ENCODE measurements at places on chromosomes 4 and X. TPM values are rescaled to one million over a fixed set of nuclear protein-coding genes. Genes with fewer than 3 reads are reported as not detected.

The TCEAL3 gene
- total RNA-seq, result 10.1 TPM

The EGF gene
- 0.46 TPM for total RNA-seq

DNA sequence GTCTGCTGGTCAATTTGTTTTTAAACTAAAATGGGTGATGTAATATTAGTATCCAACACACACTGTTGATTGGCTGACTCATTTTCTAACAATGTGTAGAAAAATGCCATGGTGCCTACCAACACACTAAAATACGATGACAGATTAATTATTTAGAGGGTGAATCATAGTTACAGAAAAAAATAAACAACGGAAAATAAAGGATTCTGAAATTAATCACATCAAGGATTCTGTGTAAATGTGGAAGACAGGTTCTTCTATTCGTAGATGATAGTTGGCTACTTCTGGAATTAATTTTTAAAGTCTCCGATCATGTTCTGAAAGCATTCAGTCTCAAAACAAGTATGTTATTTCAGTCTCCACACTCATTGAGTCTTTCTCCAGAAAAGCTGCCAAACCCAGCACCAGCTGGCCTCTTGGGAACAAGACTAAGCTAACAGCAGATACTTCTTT is 8.2 kb upstream of the IQCM start:
- peak; percentile 82 for DNase-seq

DNA sequence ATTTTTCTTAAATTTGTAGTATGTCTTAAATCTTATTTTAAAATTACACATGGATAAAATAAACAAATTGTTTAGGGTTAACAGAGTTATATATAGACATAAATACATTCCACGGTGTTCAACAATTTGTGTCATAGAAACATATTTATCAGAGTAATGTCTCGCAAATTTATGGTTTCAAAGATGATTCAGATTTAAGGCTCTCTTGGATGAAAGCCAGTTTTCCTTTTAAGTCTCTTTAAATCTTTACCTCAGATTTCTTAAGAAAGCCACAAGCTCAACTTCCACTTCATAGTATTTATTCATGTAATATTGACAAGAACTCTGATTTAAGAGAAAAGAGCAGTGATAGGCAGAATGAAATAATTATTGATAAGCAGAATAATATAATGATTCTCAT is 1254.8 kb upstream of the ADGRL3 start:
- no peak for DNase-seq

- DNase-seq, result no peak
These were observed 419 bp downstream of the ADD1 start for GRCh38 chr4:2843941-2844584.

The ERCC6L gene
- total RNA-seq, result 6.6 TPM

GRCh38 chrX:32582729-32583128 is 628.6 kb downstream of the DMD start:
- no peak for DNase-seq

- peak; percentile 82 for DNase-seq
These were observed 76.5 kb downstream of the PSAPL1 start for GRCh38 chr4:7358100-7358735.

DNA sequence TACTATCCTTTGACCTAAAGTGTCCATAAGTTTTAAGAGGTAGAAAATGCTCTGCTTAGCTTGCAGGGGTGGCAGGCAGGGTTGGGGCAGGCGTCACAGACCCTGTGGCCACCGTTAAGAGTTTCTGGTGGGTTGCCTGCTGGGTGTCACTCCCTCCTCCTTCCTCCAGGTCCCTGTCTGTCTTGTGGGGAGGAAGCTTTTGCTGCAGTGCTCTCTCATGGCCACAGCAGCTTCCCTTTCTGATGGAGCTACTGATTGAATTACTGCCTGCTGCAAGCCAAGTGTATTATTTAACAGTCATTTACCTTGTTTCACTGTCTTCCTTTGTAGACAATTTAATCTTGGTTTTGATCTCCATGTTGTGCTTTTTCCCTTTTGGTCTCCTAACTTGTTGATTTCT is 384.6 kb downstream of the IDS start:
- no peak for DNase-seq

The BMPR1B gene
- total RNA-seq, result 2.0 TPM

DNA sequence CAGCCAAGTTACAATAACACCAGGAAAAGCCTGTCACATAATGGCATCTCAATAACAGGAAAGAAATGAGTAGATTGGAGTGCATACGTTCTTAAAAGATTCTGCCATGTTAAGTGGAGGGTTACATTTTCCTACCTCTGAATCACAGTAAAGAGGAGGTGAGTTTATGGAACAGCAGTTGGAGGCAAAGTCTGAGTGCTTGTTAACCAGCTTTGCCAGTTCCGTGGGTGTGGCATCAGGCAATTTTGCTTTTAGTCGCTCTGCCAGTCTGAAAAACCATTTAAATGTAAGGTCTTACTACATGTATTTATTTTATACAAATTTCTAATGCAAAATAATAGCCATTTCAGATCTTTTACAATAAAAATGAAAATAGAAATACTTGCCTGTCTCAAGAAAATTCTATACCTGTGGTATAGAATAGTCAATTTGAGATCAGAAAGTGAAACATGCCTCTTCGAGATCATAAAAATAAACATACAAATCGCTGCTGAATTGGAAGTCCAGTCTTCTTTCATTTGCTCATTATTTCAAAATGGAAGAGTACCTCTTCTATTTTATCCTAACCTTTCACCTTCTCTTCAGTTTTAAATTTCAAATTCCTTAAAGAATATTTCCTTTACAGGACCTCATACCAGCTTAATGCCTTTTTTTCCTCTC is 31.4 kb downstream of the GC start:
- no peak for DNase-seq

The ASB9 gene
- 9.6 TPM for total RNA-seq

DNA sequence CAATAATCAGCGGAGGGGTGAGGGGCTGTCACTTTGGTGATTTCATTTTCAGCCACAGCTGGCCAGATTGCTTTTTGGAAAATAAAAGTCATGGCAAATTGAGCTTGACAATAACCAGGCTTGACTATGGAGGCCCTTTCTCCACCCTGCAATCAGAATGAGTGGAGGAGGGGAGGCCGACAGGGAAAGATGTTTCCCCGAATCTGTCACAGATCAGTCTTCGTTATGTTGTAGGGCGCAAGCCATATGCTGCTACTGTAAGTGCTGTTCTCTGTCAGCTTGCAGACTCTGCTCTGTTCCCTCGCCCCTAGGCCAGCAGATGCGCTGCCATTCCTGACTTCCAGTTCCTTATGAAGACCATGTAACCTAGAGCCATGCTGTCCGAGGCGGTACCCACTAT is 114.1 kb downstream of the MGST2 start:
- no peak for DNase-seq

The POU4F2 gene
- total RNA-seq, result not detected

GRCh38 chrX:69133921-69134542 is 31.2 kb downstream of the PJA1 start:
- DNase-seq, result peak; percentile 25

GRCh38 chr4:119510395-119511149 is 118.0 kb downstream of the PDE5A start:
- no peak for DNase-seq

The SSR4 gene
- 239 TPM for total RNA-seq

The RAB39B gene
- 0.36 TPM for total RNA-seq

DNA sequence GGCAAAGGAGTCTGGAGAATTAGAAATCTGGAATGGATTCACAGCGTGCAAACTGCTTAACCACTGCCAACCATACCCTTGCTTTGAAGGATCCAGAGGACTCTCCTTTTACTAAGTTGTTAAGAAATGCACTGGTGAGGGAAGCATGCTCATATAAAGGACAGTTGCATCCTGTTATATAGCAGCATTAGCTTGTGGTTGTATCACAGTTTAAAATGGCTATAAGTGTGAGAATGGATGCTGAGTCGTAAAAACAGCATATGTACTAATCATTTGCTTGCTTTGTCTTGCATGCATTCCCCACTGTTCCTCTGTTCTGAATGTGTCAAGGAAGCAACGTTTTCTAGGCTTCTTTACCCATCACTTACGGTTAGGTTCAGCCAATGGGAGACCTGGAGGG is 101.1 kb downstream of the CXCL13 start:
- no peak for DNase-seq

Measured in epithelial cell of proximal tubule (primary cell).